ENCODE measurements at places on chromosomes 11 and 22.

GRCh38 chr22:46739094-46739870 is 1.2 kb upstream of the CERK start:
- no peak for DNase-seq

- DNase-seq = no peak
Measured at GRCh38 chr11:119699227-119699626, 29.8 kb downstream of the NECTIN1 start.

- DNase-seq = no peak
Measured at GRCh38 chr11:94504689-94505293, 7.5 kb upstream of the C11orf97 start.

DNA sequence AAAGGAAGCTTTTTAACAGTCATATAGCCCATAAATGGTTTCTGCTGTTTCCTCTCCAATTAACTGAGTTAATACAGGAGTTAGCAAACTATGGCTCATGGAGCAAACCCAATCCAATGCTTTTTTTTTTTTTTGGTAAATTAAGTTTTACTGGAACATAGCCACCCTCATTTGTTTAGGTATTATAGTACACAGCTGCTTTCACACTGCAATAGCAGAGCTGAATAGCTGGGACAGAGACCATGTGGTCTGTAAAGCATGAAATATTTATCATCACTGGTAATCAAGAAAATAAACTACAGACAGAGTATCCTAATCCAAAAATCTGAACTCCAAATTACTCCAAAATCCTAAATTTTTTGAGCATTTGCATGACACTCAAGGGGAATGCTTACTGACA is 53.7 kb downstream of the RDX start:
- no peak for DNase-seq

DNA sequence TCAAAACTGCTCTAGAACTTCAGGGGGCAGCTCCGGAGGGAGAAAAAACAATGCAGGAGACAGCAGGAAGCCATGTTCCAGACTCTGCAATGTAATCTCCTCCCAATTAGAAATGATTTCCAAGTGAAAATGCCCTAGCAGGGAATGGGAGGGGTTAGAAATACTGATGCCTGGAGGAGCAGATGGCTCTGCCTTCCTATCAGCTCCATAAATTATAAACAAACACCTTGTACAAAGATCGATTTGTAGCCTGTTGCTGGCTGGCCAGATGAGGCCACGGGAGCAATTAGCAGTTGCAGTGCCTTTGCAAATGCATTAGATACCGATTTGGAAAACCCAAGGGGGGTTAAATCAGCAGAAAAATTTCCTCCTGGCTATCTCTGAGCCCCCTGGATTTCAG is 46.6 kb upstream of the CHRM4 start:
- DNase-seq = no peak

DNA sequence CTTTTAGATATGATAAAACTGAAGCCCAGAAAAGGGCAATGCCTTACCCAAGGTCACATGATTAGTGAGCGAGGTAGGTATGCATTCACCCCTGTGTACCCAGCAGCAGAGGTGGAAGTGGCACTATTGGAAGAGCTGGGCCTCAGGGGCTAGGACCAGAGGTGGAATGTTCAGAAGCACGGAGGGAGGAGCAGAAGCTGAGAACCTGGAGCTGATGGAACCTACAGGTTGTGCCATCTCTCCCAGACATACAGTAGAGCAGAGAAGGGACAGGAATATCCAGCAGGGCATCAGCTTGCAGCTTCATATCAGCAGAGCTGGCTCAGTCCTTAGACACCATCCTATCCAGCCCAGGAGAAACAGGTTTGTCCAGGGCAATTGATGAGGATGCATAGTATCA is 14.6 kb upstream of the FCHSD2 start:
- no peak for DNase-seq

DNA sequence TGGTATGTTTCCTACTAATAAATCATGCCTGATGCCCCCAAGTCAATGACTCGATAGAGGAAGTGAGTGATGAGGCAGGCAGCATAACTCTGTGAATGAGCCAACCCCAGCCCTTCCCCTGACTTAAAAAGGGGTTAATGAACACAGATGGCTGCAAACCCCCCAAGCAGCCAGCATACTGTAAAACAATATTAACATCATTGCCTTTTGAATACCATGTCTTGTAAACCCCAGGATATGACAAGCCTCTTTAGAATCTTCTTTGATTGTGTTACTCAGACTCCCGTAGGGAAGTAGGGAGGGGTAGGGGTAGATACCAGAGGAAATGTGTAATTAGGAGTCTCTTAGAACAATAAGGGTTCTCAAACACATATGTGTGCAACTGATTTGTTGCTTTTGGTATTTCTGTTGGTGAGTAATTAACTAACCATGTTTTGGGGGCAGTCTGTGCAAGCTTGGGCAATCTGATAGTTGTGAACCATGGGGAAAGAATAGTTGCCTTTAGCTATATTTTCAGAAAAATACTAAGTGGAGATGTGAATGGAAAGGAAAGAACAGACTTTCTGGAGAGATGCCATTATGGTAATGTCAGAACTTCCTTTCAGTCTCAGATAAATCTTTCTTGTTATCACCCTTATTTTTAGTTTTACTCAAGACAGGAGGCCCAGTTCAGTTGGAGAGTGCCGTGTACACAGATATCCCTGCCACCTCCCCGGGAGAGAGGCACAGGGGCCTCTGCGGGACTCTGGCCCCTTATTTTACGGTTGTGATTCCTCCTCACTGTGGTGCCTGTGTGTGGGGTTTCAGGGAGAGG is 701.8 kb downstream of the NTM start:
- no peak for DNase-seq

- DNase-seq = no peak
Measured at GRCh38 chr11:68266121-68266891, 5.5 kb downstream of the C11orf24 start.

DNA sequence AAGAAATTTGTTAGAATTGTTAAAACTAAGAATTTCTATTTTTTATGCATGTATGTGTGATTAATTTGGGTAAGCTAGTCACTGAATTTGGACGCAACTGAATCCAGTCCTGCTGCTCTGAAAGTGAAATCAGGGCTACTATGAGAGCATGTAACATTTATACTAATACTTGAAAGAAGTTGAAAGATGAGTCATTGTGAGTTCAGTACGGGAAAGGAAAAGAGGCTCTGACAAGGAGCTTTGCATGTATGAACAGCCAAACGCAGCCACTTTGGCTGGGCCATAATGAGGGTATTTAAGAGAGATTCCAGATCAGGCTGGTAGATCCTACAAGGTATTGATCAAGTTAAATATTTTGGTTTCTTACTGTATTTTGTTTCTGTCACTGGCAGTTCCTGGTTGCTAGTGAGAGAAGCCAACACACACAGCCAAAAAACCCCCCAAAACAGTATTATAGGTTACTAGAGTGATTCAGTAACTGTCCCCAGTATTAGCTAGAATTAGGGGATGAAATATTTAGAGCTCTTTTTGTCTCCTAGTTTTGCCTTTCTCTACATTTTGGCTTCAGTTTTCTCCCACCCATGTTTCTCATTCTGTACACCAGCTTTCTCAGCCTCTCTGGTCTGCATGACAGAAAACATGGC is 14.1 kb downstream of the AASDHPPT start:
- DNase-seq = no peak

DNA sequence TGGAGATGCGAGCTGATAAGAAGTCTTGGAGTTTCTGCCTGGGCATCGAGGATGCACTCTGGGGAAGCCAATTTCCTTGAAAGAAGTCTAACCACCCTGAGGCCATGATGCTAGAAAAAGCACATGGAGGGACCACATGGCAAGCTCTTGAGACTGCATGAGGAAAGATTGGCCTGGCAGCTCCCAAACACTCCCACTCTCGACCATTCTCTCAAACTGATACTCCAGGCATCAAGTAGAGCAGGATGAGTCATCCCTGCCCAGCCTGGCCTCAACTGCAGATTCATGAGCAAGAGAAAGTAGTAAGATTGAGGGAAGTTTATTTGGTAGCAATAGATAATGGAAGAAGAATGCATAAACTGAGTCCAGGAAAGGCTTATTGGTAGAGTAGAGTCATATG is 194.3 kb downstream of the KIF18A start:
- no peak for DNase-seq

- no peak for DNase-seq
Measured at GRCh38 chr11:79488286-79488685, 47.5 kb upstream of the TENM4 start.

- no peak for DNase-seq
Measured at GRCh38 chr11:19055016-19055415, 5.5 kb downstream of the MRGPRX2 start.

DNA sequence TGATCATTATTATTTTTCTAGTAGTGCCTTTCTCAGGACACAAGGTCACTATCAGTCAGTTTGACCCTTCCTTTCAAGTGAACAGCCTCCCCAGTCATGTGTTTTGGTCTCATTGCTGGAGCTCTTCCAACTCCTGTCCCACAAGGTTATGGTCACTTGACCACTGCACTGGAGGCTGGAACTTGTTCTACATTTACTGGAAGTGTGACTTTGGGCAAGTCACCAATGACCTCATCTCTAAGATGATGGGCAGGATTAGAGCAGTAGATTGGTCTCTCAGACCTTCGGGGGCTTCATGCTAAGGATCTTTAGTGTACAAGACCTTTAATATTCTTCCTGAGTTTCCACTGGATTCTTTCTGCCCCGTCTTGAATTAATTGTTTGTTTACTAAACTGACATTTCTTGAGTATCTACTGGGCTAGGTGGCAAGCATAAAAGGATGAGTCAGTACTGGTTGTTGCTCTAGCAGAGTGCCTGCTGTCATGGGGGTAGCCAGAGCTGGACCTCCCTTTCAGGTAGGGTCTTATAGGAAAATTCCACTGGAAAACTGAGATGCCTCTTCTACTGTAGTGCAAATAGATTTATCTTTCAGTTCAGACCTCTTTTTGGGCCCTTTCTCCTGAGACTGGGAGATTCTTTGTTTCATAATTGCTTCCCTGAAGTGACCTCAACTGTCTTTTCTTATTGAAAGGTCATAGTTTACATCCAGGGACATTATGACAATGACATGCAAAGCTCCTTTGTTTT is 106.8 kb downstream of the GRAMD1B start:
- no peak for DNase-seq

- DNase-seq = no peak
Measured at GRCh38 chr11:43124272-43124935, 187.4 kb upstream of the API5 start.

- no peak for DNase-seq
Measured at GRCh38 chr11:108734283-108734682, 69.4 kb downstream of the DDX10 start.

- DNase-seq = no peak
Measured at GRCh38 chr11:128420265-128420664, 167.1 kb downstream of the ETS1 start.

GRCh38 chr11:99548264-99548663 is 527.5 kb downstream of the CNTN5 start:
- DNase-seq = no peak

GRCh38 chr11:8025816-8026215 is 38.7 kb downstream of the EIF3F start:
- DNase-seq = no peak

GRCh38 chr11:63242089-63242781 is 1.2 kb downstream of the SLC22A25 start:
- DNase-seq = no peak

DNA sequence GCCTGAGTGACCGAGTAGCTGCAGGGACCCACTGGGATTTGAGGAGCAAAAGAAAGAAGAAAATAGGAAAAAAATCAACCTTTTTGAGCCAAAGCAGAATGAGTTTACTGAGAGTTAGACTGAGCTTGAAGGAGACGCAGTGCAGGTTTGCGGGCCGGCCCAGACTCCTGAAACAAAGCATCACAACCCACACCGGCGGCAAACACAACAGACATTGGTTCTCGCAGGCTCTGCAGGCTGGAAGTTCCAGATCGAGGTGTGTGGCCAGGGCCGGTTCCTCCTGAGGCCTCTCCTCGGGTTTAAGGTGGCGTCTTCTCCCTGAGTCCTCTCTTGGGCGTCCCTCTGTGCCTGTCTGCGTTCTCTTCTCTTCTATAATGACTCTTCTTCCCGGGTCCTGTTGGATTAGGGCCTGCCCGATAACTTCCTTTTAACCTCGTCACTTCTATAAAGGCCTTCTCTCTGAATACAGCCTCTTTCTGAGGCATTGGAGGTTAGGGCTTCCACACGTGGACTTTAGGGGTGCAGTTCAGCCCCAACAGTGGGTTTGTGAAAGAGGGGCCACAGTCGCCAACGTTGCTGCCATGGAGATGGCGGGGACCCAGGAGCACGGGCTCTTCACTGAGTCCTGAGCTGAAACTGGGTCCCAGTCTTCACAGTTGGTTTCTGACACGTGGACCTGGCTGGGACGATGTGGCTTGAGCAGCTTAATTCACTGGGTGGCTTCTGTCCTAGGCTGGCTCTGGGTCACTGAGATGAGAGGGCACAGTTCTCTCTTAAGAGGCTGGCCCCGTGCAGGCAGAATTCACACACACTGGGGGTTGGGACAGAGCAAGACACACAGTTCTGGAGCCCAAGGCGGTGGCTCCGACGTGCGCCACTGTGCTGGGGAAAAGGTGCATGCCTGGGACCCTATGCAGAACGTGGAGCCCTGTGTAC is 1047.7 kb downstream of the BRD1 start:
- no peak for DNase-seq

DNA sequence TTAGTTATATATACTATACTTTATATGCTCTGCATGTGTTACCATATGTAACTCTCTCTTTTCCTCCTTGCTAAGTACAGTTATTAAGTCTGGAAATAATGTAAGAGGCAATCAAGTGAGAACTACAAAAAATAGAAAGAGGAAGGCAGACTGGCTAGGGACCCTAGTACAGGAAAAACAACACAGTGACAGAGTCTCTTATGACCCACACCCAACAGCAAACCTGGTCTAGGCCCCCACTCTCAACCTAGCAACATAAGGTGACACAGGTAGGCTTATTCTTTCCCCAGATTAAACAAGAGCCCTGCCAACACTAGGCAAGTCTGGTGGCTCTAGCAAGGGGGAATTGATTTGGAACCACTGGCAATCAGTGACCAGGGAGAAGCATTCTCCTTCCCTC is 116.1 kb downstream of the CYP2R1 start:
- DNase-seq = no peak

GRCh38 chr11:44178381-44178780 is 82.9 kb downstream of the EXT2 start:
- DNase-seq = no peak

DNA sequence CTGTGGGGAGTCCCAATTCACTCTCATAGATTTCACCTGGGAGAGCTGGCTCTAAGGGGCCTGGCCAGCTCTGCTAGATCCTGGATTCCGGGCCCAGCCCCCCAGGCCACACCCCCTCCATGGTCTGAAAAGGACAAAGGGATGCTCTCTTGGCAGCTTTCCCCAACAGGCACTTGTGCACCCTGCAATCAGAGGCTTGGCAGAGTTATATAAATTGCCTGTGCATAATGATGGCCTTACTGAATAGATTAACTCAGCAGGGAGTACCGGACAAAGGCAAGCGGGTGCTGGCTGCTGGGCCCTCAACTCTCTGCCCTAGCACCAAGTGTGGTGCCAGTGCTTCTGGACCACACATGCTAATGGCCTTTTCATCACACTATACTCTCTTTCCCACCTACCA is 461.6 kb downstream of the BUD13 start:
- no peak for DNase-seq

GRCh38 chr11:124863137-124863825 is 2.0 kb upstream of the ROBO3 start:
- DNase-seq = no peak

Data from stimulated activated CD4-positive, alpha-beta T cell treated with anti-CD3 and anti-CD28 coated beads, Interleukin-12 subunit alpha, Interleukin-12 subunit beta, amount 100 ng/mL, for 24 hours (primary cell).